NCI-H2081 treated with DMSO at 0.1 percent for 48 hours (cell line): ENCODE measurements at places on chromosomes 2 and 18.

DNA sequence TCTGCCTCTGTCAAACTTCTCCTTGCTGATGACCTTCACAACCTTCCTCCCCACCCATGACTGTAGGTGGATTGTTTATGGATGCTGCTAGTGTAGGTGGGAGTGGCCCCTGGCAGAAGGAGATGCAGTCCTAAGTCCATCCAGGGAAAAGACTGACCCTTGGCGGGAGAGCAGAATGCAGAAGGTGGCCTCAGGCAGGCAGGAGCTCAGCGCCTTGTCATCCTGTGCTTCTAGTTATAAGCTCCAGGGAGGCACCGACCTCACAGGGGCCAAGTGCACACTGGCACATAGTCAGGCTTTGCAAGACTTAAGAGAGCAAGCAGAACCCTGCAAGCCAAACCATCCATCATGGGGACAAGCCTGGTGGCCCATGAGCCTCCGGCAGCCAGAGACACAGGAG lies 74.4 kb downstream of the CAPN13 start:
- no peak for DNase-seq

DNA sequence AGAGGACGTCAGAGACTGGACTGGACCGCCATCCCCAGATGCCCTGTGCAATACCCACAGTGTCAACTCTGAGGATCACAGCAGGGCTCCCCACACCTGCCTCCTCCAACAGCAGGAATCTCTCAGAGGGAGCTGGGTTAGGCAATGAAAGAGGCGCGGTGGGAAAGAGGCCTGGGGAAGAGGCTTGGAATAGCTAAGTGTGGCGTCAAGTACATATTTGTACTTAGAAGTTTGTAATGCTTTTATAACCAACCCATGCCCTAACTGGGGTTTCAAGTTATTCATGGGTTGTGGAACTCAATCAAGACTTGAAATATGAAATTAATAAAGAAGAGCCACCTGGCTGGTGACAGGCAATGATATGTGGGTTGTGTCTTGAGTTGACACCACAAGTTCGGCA lies 28.7 kb downstream of the CYP26B1 start:
- DNase-seq = no peak

GRCh38 chr18:22185771-22186386 lies 16.5 kb downstream of the GATA6 start:
- no peak for DNase-seq

DNA sequence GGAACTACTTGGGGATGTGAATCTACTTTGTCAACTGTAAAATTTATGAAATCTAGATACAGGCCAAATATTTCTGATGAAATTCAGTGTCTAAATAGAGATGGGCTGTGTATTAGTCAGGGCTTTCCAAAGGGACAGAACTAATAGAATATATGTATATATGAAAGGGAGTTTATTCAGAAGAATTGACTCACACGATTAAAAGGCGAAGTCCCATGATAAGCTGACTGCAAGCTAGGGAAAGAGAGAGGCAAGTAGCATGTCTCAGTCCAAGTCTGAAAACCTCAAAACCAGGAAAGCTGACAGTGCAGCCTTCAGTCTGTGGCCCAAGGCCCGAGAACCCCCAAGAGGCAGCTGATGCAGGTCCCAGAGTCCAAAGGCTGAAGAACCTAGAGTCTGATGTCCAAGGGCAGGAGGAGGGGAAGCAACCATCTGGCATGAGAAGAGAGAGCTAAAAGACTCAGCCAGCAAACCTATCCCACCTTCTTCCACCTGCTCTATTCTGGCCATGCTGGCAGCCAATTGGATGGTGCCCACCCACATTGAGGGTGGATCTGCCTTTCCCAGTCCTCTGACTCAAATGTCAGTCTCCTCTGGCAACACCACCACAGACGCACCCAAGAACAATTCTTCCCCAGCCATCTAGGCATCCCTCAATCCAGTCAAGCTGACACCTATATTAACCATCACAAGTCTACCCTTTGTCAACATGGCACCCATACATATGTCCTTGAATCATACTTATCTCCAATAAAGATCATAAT lies 29.3 kb upstream of the MEX3C start:
- no peak for DNase-seq

DNA sequence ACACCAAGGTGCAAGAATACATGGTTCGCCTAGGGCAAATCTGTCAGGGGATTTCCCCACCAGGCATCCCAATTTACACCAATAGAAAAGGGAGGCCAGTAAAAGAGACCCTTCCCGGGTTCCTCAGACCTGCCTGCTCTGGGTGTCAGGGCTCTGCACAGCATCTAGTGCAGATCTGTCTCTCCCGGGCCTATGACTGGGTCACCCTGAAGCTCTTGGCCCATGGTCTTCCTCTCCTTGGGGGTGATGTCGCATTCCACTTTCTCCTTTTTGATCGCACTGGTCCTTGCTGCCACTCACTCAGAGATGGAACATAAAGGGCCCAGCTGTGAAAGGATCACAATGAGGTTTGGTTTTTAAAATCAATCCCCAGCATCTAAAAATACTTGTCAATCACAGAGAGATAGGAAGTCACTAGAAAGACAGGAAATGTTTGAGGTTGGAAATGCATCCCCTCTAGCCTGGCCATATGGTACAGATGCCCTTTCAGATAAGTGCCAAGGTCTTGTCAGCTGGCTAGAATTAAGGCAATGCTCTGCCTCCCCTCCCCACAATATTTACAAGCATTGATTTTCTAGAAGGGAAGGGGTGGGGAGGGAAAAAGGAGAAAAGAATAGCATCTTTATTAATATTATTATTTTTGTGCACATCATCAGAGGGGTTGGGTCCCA lies 34.9 kb upstream of the AFTPH start:
- DNase-seq = no peak

GRCh38 chr2:128347171-128347558 lies 28.5 kb upstream of the HS6ST1 start:
- no peak for DNase-seq

DNA sequence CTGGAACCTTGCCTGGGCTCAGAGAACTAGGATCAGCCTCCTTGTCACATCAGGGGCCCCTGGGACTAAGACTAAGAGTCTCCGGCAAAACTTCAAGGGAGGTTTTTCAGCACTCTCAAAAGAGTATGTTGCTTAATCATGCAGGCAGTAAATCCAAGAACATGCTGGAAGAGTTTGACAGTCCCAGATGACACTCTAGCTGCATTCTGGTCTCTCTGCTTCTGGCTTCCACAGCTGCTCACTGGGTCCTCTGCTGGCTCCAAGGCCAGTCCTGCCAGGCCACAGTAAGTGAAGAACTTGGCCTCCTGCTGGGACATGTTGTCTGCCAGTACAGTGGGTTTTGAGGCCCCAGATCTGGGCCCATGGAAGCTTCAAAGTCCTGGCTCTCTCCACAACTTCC lies 45.2 kb upstream of the IL1RL1 start:
- DNase-seq = no peak

DNA sequence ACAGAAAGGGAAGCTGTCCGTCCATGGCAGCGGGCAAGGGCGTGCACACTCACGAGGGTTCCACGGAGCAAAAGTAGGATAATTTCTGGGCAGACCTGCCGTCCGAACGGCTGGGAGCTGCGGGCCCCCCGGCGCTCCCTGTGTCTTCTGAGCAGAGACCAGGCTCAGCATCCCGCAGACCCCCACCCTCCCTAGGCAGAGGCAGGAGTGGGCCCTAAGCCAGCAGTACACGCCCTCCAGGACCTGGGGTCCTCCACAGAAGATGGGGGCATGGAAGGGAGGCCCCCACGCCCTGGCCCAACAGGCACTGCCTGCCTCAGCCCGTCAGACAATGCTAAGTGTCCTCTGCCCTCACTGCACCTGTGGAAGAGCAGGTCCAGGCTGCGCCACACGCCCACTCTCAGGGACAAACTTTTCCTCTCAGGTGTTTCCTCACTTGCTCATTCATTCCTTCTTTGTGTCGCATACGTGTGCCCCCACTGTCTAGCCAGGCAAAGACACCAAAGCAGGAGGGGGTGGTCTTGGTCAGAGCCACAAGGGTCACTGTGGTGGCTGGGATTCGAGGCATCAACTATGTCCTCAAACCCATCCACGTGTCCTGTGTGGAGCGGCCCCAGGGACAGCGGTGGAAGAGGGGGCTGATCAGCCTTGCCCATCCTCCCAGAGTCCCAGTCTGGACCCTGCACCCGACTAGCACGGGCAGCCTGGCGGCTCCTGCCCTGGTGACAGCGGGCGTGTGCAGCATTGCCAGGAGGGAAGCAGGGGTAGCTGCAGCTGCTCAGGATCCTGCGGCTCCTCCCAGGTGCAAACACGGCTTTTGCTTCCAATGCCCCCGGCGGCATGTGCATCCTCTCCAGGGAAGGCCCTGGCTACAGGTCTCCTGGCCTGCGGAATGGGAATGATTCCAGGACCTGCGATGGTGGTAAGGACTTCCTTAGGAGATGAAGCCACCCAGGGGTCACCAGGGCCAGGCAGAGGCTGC lies 2.4 kb upstream of the GPC1 start:
- no peak for DNase-seq

DNA sequence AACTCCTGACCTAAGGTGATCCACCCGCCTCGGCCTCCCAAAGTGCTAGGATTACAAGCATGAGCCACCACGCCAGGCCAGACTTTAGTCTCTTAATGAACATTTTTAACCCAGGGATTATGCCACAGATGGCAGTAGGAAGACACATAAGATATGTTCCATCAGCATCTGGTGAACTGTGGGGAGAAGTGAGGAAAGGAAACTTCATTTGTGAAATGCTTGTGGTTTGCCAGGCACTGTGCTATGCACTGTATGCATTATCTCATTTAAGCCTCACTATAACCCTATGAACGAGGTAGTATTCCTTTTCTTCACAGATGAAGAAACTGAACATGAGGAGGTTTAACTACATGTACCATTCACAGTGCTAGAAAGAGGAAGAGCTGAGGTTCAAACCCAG lies 29.3 kb downstream of the PTRHD1 start:
- no peak for DNase-seq

DNA sequence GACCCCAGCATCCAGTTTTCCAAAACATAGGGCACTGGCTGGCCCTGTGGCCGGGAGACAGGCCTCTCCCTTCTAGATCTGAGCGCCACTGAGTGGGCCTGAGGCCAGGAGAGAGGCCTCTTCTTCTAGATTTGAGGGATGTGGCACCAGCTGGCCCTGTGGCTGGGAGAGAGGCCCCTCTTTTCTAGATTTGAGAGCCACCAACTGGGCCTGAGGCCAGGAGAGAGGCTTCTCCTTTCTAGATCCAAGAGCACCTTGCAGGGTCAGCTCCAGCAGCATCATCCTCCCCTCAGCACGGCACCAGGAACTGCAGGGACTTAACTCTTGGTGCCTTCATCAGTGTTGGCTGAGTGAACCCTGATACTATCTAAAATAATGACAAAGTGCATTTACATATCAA lies 114.3 kb upstream of the ALKAL2 start:
- no peak for DNase-seq

DNA sequence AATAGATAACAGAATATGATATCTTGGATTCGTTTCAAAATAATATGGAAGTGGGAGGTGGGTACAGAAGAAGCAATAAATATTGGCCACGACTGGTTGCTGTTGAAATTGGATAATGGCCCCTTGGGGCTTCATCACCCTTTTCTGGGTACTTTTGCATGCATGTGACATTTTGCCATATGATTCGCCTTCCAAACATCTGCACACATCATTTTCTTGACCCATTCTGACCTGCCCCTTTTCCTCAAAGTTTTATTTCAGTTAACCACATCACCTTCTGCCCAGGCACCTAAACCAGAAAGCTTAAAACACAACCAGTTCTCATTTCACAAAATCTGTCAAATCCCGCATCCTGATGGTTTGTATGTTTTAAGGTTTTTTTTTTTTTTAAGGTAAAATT lies 116.7 kb upstream of the AGAP1 start:
- no peak for DNase-seq

- no peak for DNase-seq
Measured at GRCh38 chr18:61901323-61901986, 8.6 kb upstream of the RNF152 start.

DNA sequence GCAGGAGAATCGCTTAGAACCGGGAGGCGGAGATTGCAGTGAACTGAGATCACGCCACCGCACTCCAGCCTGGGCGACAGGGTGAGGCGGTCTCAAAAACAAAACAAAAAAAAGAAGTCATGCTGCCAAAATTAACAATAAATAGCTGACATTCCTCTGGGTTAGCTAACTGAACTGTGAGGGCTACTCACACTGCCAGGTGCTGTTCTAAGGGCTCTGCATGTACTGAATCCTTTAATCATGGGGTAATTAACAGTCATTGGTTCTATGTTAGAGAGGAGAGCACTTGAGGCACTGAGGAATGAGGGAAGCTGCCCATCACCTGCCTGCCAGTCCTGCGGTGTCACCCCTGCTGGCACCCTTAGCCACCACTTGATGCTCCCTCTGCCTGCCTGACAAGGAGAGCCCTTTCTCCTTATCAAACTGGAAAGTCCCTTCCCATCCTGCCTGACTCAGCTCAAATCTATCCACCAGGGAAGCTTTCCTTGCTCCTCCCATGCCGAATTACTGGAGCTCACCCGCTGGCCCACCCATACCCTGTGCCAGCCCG lies 73.0 kb upstream of the RIOK3 start:
- DNase-seq = no peak

DNA sequence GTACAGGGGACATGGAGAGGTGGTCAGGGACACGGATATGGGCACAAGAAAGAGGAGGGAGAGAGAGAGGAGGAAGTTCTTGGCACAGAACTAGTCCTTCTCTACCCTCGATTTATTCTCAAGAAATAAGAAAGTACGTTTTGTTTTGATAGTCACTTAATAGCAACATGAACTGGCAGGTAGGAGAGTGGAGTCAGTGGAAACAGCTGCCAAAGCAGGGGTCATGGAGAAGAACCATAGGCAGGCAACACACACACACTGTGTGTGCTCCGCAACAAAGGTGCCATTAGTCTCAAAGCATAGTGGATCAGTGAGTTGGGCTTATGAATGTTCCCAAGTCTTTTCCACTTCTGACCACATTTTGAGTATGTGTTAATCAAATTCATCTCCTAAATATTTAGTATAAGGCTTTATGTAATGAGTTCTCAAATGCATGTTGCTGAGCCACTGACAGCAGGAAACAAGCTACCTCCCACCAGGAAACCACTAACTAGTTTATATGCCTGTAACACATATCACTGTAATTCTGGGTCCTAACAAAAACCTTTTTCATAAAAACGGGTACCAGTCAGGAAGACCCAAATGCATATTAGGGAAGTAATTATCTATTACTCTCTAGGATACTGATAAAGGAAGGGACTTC lies 41.1 kb downstream of the IWS1 start:
- no peak for DNase-seq

DNA sequence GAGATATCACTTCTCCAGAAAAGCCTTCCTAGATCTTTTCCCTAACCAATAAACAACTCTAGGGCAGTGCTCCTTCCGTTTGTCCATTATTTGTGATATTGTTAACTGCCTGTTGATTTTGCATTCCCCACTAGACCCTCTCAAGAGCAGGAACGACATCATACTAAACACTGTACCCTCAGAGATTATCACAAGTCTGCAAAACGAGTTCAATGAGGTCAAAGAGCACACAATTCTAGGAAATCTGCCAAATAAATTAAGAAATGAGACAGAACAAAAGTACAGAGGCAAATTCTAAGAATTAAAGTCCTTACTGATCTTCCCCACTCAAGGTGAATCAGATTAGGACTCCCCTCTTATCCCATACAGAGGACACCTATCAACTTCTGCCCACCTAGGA lies 7.6 kb downstream of the RTTN start:
- no peak for DNase-seq

- DNase-seq = no peak
Measured at GRCh38 chr2:171956135-171956825, 34.0 kb downstream of the HAT1 start.
